ENCODE measurements at places on chromosomes 7 and 10.

- DNase-seq = no peak
These were observed 84.0 kb downstream of the ARL4A start for GRCh38 chr7:12771378-12771877.

GRCh38 chr7:26515314-26515842 is 223.7 kb downstream of the SNX10 start:
- DNase-seq = no peak

DNA sequence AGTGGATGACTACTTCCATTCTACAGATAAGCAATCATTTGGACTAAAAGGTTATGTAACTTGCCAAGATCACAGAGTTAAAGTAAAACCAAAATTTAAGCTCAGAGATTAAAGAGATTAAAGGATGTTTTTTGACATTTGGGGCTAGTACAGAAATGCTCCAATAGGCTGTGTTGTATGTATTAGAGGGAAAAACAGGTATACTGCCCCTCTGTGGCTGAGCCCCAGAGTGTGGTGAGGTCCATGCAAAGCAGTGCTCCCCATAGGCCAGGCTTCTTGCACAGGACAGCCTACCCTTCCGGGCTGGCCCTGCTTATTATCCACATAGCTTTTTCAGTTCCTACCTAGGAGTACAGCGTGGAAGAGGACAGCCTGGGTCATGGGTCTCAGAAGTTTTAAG is 322.8 kb downstream of the POM121L12 start:
- DNase-seq = no peak

- no peak for DNase-seq
These were observed 22.8 kb upstream of the OSBPL3 start for GRCh38 chr7:25002786-25003185.

DNA sequence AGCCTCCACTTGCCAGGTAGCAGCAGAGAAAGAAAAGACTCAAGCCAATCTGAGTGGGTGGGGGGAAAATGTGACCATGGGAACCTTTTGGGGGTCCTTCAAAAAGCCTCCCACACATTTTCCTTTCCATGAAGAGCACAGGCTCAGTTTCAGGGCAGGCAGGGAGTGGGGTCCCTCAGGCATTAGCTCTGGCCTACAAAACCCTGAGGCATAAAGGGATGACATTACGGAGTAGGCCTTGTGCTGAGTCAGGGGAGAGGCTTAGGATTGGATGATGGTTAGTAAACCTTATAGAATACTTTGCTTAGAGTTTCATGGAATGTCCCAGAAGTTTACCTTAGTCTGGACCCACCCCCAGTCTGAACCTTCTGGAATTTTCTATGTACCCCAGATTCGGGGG is 3.5 kb downstream of the DNAJC30 start:
- DNase-seq = no peak

- no peak for DNase-seq
These were observed 1.3 kb downstream of the ANXA11 start for GRCh38 chr10:80203835-80204676.

DNA sequence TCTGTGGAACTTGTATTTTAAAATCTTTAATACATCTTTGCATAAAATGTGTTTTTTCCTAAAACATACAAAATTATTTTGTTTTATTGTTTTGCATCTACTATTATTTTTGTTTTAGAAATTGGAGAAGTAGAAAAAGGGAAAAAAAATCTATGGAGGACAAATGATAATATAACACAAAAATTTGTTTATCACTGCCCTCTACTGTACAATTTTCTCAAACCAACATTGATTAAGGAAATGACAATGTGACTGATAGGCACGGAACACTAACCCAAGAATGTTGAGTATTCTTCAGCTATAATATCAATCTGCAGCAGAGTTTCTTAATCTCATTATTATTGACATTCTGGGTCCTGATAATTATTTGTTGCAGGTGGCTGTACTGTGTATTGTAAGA is 9.5 kb upstream of the ING3 start:
- DNase-seq = no peak
